CD4-positive, alpha-beta T cell treated with Interleukin-15 for 4 hours (primary cell): ENCODE measurements at places on chromosomes 5 and 9.

GRCh38 chr9:107630156-107630555, 140.6 kb upstream of the KLF4 start:
- DNase-seq: no peak

DNA sequence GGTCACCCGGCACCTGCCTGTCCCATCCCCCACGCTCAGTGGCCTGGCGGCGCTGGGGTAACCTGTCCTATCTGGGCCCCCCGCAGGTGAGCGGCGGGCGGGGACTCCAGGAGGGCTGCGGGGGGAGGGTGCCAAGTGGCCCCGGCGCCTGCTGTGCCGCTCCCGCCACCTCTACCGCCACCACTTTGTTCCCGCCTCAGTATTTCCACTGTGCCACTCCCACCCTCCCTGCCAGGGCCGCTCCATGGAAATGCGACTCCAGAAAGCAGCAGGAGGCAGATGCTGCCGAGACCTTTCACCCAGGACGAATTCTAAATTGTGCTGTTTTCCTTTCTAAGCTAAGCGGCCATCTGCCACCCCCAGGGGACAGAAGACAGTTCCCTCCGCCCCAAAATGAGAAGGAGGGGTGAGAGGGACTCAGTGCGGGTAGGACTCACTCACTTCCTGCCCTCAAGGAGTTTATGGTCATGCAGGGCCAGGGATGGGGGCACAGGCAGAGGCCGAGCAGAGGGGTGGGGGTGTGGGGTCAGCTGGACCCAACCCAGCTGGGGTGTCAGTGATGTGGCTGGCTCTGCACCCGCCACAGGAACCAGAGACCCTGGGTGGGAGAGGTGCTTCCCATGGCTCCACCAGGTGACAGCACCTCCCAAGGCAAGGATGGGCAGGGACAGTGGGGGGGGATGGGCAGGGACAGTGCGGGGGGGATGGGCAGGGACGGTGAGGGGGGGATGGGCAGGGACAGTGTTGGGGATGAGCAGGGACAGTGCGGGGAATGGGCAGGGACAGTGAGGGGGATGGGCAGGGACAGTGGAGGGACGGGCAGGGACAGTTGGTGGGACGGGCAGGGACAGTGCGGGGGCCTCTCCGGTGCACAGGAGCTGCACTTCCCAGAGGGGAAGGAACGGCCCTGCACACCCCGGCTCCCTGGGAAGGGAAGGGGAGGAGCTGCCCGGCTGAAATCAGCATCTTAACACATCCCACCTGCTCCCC, 17.8 kb downstream of the NOTCH1 start:
- DNase-seq: no peak

DNA sequence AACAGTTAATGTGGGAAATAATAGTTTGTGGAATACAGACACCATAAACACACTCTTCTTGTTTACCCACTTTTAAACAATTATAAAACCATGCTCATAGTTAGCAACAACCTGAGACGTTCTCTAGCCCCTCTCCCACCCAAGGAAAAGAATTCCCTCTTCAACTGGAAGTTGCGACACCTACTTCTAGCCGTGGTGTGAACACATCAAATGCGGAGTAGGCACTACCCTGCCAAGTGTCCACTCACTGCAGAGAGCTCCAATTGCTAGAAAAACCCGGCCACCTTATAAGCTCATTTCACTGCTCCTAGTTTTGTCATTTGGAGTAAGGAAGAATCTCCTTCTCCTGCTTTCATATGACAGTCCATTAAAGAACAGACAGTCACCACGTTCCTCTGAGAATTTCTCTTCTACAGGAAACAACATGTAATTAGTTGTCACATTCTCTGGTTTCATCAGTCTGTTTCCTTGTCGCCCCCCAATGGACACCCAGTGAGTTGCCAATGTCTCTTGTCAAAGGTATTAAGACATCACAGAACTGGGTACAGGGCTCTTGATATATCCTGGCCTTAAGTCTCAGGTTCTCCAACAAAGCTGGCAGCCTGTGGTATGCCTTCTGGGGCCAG, 47.3 kb downstream of the PRLR start:
- DNase-seq: no peak

DNA sequence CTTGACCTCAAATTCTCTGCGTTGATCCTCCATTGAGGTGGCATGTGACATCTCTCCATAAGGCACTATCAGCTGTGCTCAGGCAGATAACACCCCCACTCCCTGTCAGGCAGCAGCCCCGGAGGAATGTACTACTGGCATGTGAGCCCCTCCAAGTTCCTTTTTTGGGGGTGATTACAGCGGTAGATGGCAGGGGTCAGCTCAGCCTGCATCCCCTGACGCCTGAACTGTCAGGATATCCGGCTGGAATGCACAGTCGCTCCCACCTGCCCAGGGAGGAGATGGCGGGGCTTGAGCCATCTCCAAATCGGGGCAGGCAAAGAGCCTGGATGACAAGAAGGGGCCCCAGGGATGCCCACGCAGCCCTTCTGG, 40.8 kb downstream of the FAM78A start:
- no peak for DNase-seq

DNA sequence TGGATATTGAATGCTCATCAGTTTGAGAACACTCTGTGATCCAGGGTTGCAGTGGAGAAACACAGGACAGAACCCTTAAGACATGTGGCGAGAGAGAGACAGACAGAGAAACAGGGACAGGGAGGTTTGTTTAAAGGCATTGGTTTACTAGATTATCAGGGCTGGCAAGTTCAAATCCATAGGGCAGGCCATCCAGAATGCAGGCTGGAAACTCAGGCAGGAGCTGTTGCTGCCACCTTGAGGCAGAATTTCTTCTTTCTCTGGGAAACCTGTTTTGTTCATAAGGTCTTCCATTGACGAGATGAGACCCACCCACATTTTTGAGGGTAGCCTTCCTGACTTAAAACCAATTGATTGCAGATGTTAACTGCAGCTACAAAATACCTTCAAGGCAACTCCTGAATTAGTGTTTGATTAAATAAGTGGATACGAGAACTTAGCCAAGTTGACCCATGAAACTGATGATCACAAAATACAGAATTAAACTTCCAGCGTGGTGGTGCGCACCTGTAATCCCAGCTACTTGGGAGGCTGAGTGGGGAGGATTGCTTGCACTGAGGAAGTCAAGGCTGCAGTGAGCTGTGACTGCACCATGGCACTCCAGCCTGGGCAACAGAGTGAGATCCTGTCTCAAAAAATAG, 55.9 kb downstream of the NSUN2 start:
- DNase-seq: no peak
